ENCODE measurements at places on chromosomes 1 and 21.

- no peak for DNase-seq
Measured at GRCh38 chr1:196007763-196008162, 600.5 kb downstream of the KCNT2 start.

DNA sequence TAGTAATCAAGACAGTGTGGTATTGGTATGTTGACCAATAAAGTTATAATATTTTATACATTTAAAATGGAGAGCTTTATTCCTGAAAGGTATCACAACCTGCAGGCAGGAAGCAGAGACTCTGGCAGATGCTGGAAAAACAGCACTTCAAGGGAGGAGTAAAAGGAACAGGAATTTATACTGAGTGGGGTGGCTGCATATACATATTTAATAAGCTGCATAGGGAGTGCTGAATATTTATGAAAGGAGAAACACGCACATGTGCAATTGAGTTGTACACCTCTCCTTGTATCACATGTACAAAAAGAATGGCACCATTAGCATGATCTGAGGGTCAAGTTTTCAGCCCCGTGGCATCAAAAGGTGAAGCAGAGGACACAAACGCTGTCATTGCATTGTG lies 104.9 kb upstream of the PAXBP1 start:
- no peak for DNase-seq

- DNase-seq = no peak
Measured at GRCh38 chr1:225849925-225850324, 32.3 kb downstream of the TMEM63A start.

DNA sequence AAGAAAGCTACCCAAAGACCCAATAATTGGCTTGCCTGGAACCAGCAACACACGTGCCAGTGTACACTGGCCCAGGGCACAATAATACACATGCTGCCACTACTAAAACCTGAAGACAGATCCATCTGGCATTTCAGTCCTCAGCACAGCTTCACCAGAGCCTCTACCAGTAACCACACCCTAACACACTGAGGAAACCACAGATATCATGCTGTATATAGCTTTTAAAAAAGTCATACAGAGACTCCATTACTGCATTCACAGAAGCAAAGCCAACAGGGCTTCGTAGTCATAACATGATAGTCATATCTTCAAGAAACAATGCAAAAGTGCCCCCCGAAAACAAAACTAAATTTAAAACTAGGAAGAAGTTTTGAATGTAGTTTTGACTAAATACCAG lies 40.6 kb upstream of the NEGR1 start:
- DNase-seq = no peak

GRCh38 chr1:33824321-33824720 lies 39.6 kb upstream of the HMGB4 start:
- DNase-seq = no peak
